ENCODE measurements at places on chromosomes 3 and 15.
A peak's percentile ranks its signal among the peaks of the same experiment; 100 is the strongest.

GRCh38 chr3:14222900-14223594, 44.4 kb downstream of the LSM3 start:
- no peak for DNase-seq

- no peak for DNase-seq
Measured at GRCh38 chr3:54345847-54346375, 223.6 kb downstream of the CACNA2D3 start.

- DNase-seq = no peak
Measured at GRCh38 chr15:43625106-43625505, 6.5 kb upstream of the STRC start.

GRCh38 chr3:165938986-165939540, 101.8 kb upstream of the BCHE start:
- peak; percentile 18 for DNase-seq

- DNase-seq = peak; percentile 88
Measured at GRCh38 chr3:170037463-170038433, at the start of gene GPR160. Gene GPR160, plus strand, starts transcription at chr3:170037995. Its CDS starts 45,978 bp downstream, at chr3:170083973.

- DNase-seq = no peak
Measured at GRCh38 chr3:81684751-81685395, 76.6 kb downstream of the GBE1 start.

DNA sequence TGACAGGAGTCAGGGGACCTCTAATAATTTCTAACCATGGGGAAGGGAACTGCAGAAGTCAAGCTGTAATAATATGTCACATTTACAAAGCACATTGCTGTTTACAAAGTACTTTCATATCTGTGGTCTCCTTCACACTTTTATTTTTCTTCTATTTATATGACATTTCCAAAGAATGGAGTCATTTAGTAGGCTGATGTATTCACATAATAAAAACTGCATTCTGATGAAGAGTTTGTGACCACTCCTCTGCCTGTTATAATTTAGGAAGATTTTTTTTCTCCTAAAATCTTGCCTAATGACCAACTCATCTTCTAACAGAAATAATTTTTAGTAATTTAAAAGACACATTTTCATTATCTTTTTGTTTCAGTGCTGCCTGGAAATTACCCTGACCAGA, 272.2 kb upstream of the VEPH1 start:
- DNase-seq = no peak

- DNase-seq = peak; percentile 78
Measured at GRCh38 chr15:40313531-40314398, 6.0 kb upstream of the PLCB2 start.

- DNase-seq = no peak
Measured at GRCh38 chr3:60887574-60887973, 363.7 kb downstream of the FHIT start.

GRCh38 chr3:149650828-149651227, 7.0 kb downstream of the WWTR1 start:
- no peak for DNase-seq

DNA sequence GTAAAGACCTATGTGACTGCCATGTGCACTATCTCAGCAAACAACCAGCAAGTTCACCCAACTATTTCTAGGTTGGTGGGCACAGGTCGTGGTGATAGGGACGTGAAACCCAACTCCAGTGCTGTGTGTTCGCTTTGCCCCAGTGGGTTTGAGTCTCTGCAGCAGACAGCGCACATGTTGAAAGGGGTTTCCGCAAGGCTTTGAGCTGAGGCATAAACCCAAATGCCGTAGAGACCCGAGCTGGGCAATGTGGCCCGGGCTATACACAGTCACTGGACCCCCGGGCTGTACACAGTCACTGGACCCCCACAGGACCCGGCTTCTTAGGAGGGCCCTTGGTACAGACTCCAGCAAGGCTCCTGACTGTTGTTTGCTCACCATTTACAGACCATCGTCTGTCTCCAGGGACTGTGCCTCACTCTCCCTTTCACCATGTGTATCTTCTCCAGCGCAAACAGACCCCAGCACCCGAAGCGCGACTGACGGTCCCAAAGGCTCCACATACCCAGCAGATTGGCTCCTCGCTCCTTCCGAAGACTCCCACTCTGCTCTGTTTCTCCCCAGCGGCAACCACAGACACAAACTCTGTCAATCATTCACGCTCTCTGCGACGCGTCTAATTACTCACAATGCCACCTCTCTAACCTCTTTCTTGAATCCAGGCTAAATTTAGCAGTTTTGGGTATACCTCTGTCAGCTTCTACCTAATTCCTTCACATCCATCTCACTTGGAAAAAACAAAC, 31.2 kb downstream of the PCSK6 start:
- no peak for DNase-seq

GRCh38 chr3:65635657-65636056, 403.1 kb downstream of the MAGI1 start:
- DNase-seq = no peak
